ENCODE measurements at places on chromosomes 1 and 21.

DNA sequence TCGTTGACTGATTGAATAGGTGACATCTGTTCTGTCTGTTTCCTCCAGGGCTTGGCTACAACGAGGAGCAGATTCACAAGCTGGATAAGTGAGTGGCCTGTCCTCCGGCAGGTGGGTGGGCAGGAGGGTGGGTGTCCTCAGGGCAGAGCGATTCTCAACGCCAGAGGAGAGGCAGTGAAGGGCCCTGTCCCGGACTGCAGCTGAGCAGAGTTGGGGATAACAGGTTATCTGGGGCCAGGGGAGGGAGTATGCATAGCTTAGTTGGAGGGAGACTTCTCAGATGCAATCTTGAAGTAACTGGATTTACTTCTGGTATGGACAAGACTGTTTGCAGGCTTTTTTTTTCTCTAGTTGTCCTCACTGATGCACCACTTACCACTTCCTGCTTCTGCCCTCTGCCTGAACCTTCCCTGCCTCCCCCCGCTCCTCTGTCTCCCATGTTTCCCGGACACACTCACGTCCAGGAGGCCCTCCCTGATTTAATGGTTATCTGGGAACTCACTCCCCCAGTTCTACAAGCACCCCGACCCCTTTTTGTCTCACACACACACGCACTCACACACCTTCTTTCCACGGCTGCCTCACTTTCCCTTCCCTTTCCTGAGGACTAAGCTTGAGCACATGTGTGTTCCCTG lies 16.4 kb upstream of the RASSF5 start:
- no peak for DNase-seq

DNA sequence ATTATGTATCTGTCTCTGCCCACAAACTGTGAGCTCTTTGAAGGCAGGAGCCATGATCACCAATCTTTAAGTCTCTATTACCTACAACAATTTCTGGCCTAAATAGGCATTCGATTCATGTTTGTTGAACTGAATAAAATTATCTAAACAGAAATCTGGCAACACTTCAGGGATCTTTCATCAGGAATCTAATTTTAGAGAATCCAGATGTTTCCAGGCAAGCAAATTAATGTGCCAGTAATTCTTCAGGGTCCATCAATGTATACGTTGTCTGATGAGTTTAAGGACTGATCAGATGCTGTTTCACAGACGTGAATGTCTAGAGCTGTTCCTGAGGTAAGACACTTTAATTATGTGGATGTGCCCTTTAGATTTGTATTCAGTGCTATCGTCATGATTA lies 524.4 kb downstream of the PTPRC start:
- DNase-seq = no peak

- no peak for DNase-seq
These were observed 11.2 kb downstream of the OR2W3 start for GRCh38 chr1:247906504-247907047.

- DNase-seq = peak; percentile 79
These were observed 170.4 kb upstream of the ZC3H12A start for GRCh38 chr1:37303884-37304574.

- no peak for DNase-seq
These were observed 105.8 kb downstream of the KCNT2 start for GRCh38 chr1:196502437-196502836.

DNA sequence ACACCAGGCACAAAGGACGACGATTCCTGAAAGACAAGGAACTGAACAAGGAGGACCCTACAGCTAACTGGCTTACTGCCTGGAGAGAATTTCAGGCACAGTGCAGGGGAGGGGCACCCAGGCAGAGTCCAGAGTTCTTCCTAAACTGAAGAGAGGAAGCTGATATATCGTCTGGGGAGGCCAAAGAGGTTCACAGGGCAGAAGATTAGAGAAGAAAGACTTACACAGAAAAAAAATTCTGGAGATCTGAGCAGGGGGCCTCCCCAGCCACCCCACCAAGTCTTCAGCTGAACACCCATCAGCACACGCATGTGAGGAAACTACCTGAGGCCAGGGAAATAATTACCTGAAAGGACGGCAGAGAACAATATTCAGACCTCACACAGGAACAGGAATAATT lies 24.6 kb downstream of the SORT1 start:
- DNase-seq = no peak

DNA sequence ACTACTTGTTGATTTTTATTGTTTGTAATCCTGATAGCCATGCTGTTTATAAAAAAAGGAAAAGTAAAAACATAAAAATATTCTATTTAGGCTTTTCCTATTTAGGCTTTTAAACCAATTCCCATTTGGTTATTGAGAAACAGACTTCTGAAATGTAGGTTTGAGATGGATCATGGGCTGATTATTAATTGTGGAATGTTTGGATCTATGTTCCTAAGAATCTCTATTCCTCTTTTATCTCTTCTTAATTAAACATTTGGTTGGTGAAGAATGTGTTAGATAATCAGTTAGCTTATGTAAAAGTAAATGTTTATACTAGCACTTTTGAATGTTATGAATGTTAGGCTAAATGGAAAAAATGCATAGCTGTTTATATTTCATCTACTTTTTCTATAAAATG lies 97.4 kb downstream of the ATF6 start:
- DNase-seq = no peak

DNA sequence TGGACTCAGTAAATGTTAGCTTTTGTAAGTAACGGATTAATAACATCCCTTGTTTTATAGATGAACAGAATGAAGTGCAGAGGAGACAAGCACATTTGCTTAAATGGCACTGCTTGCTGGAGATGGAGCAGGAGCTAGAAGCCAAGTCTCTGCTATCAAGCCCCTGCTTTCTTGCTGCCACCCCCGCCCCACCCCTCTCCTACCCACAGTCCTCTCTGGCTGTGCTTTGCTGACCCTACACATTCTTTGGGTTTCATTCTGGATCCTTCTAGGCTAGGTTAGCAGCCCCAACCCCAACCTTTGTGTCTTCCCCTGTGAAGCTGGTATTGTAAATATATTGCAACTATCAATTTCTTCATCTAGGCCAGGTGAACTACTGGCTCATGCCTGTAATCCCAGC lies 77.5 kb upstream of the CAPZB start:
- DNase-seq = no peak

- DNase-seq = no peak
These were observed 44.4 kb upstream of the RABGAP1L start for GRCh38 chr1:174114788-174115448.

- no peak for DNase-seq
These were observed 431 bp upstream of the C1orf52 start for GRCh38 chr1:85259912-85260274.

- DNase-seq = no peak
These were observed 52.0 kb upstream of the TMPRSS2 start for GRCh38 chr21:41559658-41560631.

DNA sequence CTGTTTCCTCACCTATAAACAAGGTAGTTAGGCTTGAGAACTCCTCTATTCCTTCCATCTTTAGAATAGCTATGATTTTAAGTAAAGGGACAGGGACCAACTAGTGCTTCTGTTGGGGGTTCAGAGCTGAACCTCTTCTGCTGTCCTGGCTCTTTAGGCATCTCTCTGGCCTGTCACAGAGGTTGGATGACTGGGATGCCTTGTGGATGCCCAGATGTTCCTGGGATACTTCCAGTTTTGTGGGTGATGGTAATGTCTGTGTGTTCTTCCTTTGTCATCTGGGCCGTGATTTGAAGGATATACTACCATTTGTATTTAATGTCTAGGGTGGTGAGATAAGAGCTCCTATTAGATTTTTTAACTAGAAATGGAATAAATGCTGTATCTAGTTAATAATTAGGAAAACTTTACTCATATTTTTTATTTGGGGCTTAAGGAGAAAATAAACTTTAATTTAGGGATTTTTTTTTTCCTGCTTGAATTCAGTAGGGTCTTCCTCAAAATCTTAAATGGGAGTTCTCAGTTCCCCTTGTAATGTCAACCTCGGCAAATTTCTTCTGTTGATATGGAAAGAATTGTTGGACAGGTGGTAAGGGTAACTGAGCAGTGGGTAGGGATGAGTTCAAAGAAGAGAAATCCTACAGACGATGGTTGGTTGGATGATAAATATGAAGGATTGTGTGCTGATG lies 47.2 kb downstream of the LAMC1 start:
- DNase-seq = no peak

GRCh38 chr1:235999259-235999925 lies 65.5 kb downstream of the NID1 start:
- DNase-seq = no peak

DNA sequence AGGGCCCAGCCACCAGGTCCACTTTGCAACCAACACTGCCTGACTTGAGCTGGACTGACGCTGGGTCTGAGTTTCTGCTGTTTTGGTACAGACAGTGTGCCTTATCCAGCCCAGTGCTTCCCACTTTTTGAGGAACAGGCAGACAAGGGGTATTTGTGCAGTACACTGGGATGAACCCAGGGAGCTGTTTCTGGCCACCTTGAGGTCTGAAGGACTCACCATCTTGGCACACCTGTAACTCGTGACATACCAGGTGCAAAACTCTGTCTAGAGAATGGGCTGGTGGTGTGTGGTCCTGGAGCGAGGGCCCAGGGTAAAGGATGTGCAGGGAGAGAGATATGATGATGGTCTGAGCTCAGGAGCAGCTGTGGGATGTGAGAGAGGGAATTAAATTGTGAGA lies 148.6 kb downstream of the PCP4 start:
- no peak for DNase-seq

DNA sequence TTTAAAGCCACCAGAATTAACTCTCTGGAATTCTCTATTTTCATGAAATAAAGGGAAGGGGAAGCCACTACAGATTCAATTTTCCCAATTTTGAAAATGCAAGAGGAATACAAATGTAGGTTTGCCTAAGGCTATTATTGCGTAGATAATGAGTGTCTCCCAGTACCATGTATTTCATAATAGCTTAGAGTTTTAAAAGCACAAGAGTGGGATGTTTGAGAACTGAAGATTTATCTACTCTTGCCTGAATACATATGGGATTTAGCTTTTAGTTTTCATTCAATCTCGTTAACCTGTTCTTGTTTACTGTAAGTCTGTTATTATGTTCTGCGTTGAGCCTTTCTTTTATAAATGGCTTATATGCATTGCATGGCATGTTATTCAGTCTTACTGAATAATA lies 795.1 kb downstream of the BRINP3 start:
- no peak for DNase-seq

- DNase-seq = no peak
These were observed 32.2 kb upstream of the HNRNPU start for GRCh38 chr1:244896550-244896949.

- DNase-seq = no peak
These were observed 7.0 kb downstream of the KRTAP10-8 start for GRCh38 chr21:44618909-44619308.

DNA sequence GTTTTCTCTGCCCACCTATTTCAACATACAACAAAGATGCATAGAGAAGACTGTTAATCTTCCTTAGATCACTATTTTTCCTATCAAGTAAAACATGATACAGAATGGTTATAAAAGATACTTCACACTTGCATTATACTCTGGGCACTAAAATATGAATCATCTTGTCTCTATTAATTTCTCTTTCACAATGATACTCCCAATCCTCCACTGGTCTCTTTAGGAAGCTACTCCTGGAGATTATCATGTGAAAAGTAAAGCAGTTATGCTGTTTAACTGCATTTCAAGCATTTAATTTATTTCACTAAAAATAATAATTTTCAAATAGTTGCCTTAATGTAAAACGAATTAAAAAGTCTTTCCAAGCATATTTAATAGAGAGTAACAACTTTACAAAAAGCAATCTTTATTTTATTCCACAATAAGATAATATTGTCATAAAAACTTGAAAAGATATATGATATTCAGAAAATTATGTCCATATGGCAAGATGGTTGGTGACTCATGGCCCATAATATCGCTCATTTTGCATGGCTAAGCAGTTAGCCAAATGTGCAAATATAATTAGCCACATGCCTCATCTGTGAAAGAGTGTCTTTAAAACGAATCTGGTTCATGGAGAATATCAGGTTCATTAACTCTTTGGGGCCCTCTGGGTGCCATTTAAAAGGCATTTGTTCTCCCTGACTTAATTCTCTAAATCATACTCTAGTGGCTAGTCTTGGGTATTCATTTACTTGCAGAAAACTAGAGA lies 1569.0 kb upstream of the B3GALT2 start:
- DNase-seq = no peak

DNA sequence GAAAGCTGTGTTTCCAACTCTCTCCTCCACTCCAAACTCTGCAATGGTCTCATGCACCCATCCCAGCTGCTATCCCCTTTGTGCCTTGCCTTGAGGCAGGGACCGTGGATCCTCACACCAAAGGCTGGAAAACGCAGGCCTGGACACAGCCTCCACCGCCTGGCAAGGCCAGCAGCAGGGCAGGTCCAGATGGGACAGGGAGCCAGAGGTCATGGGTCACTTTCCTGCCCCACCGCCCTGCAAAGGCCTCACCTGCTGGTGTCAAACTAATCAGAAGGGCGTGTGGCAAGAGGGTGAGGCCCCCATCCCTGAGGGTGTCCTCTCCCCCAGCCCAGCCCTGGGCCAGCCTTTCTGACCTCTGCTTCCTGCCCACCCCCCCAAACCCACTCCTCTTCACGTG lies 106.3 kb downstream of the PAX7 start:
- no peak for DNase-seq

GRCh38 chr21:15552914-15553494 lies 176.8 kb upstream of the USP25 start:
- DNase-seq = no peak

DNA sequence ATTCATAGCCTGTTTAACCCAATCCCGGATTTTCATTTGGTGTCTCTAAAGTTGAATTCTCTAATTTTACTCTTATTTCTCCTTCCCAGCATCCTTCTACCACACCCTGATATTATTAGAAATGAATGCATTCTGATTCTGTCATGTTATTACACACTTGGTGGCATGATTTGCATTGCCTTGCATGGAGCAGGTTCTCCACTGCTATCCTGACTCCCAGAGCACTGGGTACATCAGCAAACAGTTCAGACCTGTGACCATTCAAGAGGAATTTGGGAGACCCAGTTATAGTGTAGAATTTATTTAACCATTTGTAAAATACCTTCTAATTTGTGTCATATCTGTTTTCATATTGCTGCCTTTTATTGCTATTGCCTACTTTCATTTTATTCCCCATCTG lies 2.6 kb downstream of the LRRC8B start:
- DNase-seq = no peak

GRCh38 chr1:171290621-171291020 lies 23.4 kb upstream of the FMO4 start:
- no peak for DNase-seq
